Naive thymus-derived CD8-positive, alpha-beta T cell (primary cell): ENCODE measurements at places on chromosomes 6 and 20. TPM values are rescaled to one million over a fixed set of nuclear protein-coding genes. Genes with fewer than 3 reads are reported as not detected.

DNA sequence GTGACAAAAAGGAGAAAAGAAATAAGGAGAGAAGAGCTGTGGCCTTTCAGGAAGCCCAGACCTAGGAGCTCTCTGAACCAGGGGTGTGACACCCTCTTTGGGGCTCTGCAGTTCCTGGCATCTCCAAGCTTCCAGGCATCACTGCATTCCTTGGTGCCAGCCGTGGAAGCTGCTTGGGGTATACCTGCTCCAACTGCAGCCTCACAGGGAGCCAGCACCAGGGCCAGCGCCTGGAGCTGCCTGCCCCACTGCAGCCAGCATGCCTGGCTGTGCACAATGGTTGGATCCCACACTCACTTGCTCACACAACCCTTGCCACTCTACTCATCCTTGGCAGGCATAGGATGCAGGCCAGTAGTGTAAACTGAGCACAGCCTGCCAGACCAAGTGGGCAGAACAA is 242.1 kb upstream of the GJE1 start:
- peaks cover 16% of the 10 kb centered on the region for H3K36me3 ChIP-seq
- H3K4me3 ChIP-seq: no peak overlapping the region
- H3K27me3 ChIP-seq: no peaks in the 10 kb centered on the region
- no peaks in the 10 kb centered on the region for H3K4me1 ChIP-seq
- H3K27ac ChIP-seq: no peak overlapping the region

DNA sequence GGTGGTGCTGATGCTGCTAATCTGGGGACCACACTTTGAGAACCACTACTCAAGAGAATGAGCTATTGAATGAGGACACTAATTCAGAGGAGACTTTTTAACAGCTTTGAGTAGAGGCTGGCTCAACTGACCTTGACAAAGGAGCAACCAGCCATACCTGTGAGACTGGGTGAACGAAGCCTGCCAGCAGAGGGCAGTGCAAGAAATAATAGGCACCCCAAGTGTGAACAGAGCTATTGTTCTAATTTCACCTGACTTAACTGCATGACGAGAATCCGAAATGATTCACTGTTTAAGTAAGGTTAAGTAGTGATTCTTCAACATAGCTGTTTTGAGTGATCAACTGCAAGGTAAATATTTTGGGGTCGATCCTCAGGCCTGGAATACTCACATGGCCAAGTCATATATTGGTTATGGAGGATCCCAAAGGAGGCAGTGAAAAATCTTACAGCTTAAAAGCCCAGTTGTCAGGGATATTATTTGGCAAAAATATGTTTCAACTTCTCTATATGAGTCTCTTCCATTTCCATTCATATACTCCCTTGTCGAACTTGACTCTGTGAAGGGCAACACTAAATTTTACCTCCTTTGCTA is 550.5 kb upstream of the MARCKS start:
- H3K4me1 ChIP-seq: no peaks in the 10 kb centered on the region
- no peak overlapping the region for H3K4me3 ChIP-seq
- no peaks in the 10 kb centered on the region for H3K27me3 ChIP-seq
- no peaks in the 10 kb centered on the region for H3K36me3 ChIP-seq

GRCh38 chr6:152078804-152079203 is 271.3 kb downstream of the ESR1 start:
- H3K4me3 ChIP-seq: no peak overlapping the region
- H3K27ac ChIP-seq: no peak overlapping the region
- H3K4me1 ChIP-seq: no peaks in the 10 kb centered on the region
- peaks cover 30% of the 10 kb centered on the region for H3K36me3 ChIP-seq
- H3K27me3 ChIP-seq: peaks cover 22% of the 10 kb centered on the region

The IP6K3 gene
- total RNA-seq: not detected

GRCh38 chr6:167113935-167114910 is 8.7 kb upstream of the CCR6 start:
- H3K4me1 ChIP-seq: peaks cover 85% of the 10 kb centered on the region
- no peak overlapping the region for H3K4me3 ChIP-seq

The TNF gene
- 2.3 TPM for total RNA-seq

DNA sequence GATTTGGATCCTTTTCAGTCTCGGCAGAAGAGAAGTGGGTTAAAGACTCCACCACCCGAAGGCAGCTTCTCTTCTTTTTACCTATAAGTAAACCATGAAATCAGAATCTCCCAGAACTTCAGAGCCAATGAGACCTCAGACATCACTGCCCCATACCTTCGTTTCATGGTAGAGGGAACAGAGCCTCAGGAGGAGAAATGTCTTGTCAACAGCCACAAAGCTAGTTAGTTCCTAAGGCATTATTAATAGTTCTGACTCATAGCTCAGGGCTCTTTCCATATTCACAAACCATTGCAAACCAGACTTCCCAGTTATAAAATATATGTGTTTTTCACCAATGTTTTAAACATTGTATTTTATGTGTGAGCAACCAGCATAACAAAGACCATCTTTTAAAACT is 118.7 kb upstream of the RIPOR2 start:
- H3K4me3 ChIP-seq: no peak overlapping the region
- DNase-seq: no peak
- peaks cover 25% of the 10 kb centered on the region for H3K4me1 ChIP-seq
